Prostate gland (tissue), 2 donors: ENCODE measurements at places on chromosomes 6 and 20. TPM values are rescaled to one million over a fixed set of nuclear protein-coding genes. Genes with fewer than 3 reads are reported as not detected.

- H3K4me3 ChIP-seq, result no peak overlapping the region
- H3K27ac ChIP-seq, result no peak overlapping the region
- no peaks in the 10 kb centered on the region for H3K27me3 ChIP-seq
- no peaks in the 10 kb centered on the region for H3K4me1 ChIP-seq
Observed at GRCh38 chr6:9830808-9831207, 584.1 kb downstream of the TFAP2A start.

DNA sequence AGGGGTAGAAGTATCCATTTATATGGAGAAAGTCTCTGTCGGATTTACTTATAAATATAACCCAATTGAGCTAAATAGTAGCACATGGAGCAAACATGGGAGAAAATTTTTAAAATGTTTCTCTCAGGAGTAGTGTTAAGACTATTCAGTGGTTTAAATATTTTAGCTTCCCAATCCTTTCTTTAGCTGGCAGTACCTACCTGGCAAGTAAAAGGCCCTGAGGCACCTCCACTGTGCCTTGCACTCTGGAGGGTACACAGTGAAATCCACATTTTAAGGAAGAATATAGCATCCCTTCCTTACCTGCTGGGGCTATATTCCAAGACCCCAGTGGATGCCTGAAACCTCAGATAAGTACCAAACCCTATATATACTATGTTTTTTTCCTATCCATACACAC lies 124.2 kb downstream of the KLHL32 start:
- no peaks in the 10 kb centered on the region for H3K36me3 ChIP-seq
- no peaks in the 10 kb centered on the region for H3K27me3 ChIP-seq
- H3K4me3 ChIP-seq, result no peak overlapping the region
- H3K4me1 ChIP-seq, result no peaks in the 10 kb centered on the region
- no peak for DNase-seq

DNA sequence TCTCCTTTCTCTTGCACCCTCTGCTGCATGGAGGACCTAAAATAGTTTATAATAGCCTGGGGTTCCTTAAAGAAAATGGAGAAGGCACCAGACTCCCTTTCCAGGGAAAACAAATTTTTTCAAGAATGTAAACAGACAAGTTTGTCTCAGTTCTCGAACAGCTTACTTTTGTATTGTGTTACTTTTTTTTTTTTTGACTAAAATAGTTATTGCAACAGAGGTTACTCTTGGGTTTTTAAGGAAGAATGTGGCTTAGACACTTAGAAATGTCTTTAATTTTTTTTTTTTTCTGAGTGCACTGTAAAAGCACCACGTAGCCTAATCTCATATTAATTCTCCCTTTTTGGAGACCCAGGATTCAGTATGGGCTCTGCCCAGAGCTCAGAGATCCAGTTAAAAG lies 148.7 kb upstream of the CARMIL1 start:
- H3K4me1 ChIP-seq, result no peaks in the 10 kb centered on the region
- H3K27me3 ChIP-seq, result no peaks in the 10 kb centered on the region
- H3K27ac ChIP-seq, result no peak overlapping the region

DNA sequence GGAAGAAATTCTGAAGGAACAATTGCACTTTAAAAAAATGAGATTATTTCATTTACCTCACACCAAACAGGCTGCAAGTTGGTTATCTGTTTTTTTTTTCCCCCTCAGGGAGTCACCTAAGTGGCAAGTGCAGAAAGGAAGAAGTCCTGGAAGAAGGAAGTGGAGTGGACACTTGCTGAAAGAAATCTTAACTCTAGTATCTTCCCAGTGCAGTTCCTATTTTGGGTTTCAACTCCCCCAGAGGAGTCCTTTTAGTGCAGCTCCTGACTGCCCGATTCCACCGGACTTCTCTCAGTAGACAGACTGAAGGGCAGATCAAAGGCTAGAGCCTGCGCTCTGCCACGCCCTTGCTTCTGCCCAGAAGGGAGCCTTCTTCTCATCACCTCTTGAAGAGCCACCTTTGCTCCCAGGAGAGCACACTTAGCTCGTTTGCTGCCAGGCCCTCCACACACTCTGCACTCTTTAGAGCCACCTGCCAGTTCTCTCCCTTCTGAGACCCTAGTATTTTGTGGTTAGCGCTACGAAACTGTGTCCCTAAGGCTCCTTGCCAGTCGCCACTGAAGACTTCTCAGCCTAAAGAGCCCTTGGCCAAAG lies 4.9 kb downstream of the MTCL3 start:
- H3K4me3 ChIP-seq, result peak overlapping the region; percentile 52
- H3K27ac ChIP-seq, result no peak overlapping the region
- no peak for DNase-seq

DNA sequence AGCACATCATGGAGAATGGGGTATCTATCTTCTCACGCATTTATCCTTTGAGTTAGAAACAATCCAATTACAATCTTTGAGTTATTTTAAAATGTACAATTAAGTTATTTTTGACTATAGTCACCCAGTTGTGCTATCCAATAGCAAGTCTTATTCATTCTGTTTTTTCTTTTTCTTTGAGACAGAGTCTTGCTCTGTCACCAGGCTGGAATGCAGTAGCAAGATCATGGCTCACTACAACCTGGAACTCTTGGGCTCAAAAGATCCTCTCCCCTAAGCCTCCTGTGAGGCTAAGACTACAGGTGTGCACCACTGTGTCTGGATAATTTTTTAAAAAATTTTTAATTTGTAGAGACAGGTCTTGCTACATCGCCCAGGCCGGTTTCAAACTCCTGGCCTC lies 201.5 kb upstream of the ZNF217 start:
- no peak for DNase-seq
- no peak overlapping the region for H3K4me3 ChIP-seq
- no peaks in the 10 kb centered on the region for H3K4me1 ChIP-seq
- no peaks in the 10 kb centered on the region for H3K36me3 ChIP-seq
- no peaks in the 10 kb centered on the region for H3K27me3 ChIP-seq

GRCh38 chr6:45000833-45001232 lies 327.3 kb upstream of the RUNX2 start:
- no peak overlapping the region for H3K4me3 ChIP-seq
- no peaks in the 10 kb centered on the region for H3K36me3 ChIP-seq
- no peak overlapping the region for H3K27ac ChIP-seq
- no peaks in the 10 kb centered on the region for H3K4me1 ChIP-seq

DNA sequence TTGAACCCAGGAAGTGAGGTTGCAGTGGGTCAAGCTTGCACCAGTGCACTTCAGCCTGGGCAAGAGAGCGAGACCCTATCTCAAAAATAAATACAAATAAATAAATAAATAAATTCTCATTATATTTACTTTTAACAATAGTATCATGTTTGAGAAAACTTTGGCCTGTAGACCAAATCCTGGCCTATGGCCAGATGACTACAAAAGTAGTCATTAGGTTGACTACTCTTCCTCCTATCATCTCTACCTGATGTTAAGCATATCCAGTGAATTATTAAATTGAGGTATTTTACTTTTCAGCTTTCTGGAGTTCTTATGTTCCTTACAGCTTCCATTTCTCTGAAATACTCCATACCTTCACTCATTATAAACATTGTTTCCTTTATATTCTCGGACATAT lies 280.6 kb downstream of the LAMA2 start:
- H3K4me1 ChIP-seq, result no peaks in the 10 kb centered on the region
- no peaks in the 10 kb centered on the region for H3K36me3 ChIP-seq
- H3K27ac ChIP-seq, result no peak overlapping the region
- no peak for DNase-seq

DNA sequence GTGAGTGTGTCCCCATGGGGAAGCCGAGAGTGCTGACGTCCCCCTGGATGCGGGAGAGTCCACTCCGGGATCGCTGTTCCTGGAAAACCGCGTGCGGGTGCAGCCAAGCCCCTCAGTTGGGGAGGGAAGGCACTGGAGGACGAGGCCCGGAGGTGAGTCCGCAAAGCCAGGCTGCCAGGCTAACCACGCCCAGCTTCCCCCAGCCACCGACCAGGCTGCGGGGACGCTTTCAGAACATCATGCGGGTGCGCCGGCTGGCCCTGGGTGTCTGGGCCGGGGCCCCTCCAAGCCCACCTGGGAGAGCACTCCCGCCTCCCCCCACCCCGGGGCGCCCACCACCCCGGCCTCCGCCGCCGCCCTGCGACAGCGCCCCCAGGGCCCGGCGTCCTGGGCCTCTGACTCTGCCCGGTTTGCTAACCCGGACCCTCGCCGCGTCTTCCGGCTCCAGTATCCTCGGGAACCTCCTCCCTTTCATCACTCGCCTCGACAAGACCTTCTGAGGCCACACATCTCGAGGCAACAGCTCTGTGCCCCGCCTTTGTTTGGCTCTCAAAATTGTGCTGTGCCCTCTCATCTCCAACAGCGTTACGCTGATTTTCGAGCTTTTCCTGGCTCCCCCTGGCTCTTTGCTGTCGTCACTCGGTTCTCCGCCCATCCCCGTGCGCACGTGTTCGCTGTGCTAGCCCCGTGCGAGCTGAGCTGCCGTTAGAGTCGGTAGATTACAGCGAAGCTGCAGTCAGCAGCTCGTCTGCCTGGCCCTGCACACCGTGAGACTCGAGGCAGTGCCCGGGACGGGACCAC lies 47.1 kb upstream of the ENTPD6 start:
- H3K4me3 ChIP-seq, result peak overlapping the region; percentile 20
- H3K4me1 ChIP-seq, result no peaks in the 10 kb centered on the region
- H3K27ac ChIP-seq, result no peak overlapping the region
- no peaks in the 10 kb centered on the region for H3K36me3 ChIP-seq
- peak; percentile 19 for DNase-seq

DNA sequence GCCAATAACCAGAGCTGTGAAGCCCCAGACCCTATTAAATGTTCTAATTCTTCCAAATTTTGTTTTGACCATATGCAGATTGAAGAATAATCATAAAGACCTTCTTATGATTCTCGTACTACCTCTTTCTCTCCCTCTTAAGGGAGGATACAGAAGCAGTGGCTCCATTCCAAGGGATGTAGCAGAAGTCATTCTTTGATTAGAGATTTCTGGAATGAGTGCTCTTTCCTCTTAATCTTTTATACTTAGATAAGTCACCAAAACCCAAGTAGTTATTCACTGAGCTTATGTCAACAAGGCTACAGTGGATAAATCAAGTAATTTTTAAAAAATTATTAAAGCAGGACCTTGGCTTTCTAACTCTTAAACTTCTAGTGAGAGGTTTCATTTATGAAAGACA lies 266.0 kb upstream of the STXBP5 start:
- no peaks in the 10 kb centered on the region for H3K4me1 ChIP-seq
- no peak for DNase-seq
- no peaks in the 10 kb centered on the region for H3K36me3 ChIP-seq
- no peak overlapping the region for H3K27ac ChIP-seq
- no peak overlapping the region for H3K4me3 ChIP-seq

DNA sequence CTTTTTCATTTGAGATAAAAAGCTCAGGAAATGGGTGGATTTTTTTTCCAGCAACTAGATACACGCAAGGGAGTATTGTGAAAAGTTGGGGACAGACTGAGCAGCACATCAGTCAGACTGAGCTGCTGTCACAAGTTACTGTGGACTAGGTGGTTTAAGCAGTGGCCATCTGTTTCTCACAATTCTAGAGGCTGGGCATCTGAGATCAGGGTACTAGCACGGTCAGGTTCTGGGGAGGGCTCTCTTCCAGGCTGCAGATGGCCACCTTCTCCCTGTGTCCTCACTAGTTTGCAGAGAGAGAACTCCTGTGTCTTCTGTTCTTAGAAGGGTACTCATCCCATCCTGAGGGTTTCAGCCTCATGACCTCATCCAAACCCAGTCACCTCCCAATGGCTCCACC lies 178.3 kb downstream of the SYNDIG1 start:
- H3K4me1 ChIP-seq, result no peaks in the 10 kb centered on the region
- H3K4me3 ChIP-seq, result no peak overlapping the region

DNA sequence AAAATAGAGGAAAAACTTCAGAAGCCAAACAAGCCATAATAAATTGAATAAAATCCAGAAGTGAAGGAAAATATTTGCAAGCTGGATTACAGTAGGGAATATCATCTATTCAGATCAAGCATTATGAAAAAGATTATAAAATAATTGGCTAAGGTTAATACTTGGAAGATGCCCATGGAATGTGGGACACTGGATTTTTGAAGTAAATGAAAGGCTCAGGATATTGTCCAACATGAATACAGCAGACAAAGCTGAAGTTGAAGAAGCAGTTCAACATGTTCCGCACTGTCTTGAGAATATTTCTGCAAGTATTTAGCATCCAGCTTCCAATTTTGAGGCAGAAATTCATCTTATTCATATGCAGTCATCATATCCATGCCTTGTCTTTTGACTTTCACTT lies 1278.4 kb upstream of the GJE1 start:
- no peaks in the 10 kb centered on the region for H3K27me3 ChIP-seq
- H3K27ac ChIP-seq, result no peak overlapping the region
- no peaks in the 10 kb centered on the region for H3K36me3 ChIP-seq
- H3K4me3 ChIP-seq, result no peak overlapping the region

Gene IP6K3
- total RNA-seq, result 3.1 TPM

Gene TNNC2
- total RNA-seq, result 2.1 TPM

Gene C6orf58
- total RNA-seq, result not detected

Gene C6orf132
- 45.9 TPM for total RNA-seq
